ENCODE measurements at places on chromosomes 7 and 10. TPM values are rescaled to one million over a fixed set of nuclear protein-coding genes. Genes with fewer than 3 reads are reported as not detected.

DNA sequence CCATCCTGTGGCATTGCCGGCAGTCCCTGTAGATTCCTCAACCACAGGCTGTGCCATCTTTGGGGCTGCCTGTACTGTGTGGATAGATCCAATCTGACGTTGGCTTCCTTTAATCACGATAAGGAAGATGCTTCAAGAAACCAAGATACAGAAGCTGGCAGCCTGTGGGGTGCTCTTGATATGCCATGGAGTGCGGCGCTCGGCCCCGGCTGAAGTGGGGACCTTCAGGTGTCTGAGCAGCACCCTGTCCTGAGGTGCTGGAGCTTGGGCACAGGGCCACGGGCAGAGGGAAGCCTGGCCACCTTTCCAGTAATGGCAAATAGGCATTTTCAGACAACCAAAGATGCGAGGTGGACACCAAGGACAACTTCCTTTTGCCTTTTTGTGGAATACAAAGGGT lies 139.5 kb downstream of the ACTR3B start:
- H3K36me3 ChIP-seq, result no peaks in the 10 kb centered on the region
- no peak overlapping the region for H3K4me3 ChIP-seq
- no peaks in the 10 kb centered on the region for H3K27me3 ChIP-seq
- no peak overlapping the region for H3K27ac ChIP-seq

The ZNF786 gene
- total RNA-seq, result 8.3 TPM

- H3K27me3 ChIP-seq, result no peaks in the 10 kb centered on the region
- H3K36me3 ChIP-seq, result no peaks in the 10 kb centered on the region
- no peak overlapping the region for H3K4me3 ChIP-seq
- no peak overlapping the region for H3K27ac ChIP-seq
- H3K4me1 ChIP-seq, result no peaks in the 10 kb centered on the region
These were observed 87.2 kb downstream of the TWIST1 start for GRCh38 chr7:19030281-19030680.

GRCh38 chr7:81869670-81870069 lies 99.8 kb upstream of the HGF start:
- no peak overlapping the region for H3K4me3 ChIP-seq
- H3K4me1 ChIP-seq, result no peaks in the 10 kb centered on the region
- no peaks in the 10 kb centered on the region for H3K27me3 ChIP-seq

DNA sequence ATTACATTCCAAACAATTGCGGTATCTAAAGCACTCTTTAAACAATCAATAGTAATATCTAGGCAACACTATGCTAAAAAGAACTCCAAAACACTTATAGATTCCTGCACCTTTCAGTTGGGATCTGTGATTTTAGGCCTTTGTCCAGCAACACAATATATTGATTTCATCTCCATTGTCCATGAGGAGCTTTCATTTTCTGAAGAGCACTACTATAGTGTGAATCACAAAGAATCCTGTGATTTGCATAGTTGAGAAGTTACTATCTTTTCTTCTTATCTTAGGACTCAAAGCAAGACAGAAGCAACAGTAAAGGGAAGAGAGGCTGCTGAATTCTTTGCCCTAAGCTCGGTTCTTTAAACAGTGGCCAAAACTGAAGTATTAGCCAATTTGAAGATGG lies 846.8 kb downstream of the IPMK start:
- H3K27me3 ChIP-seq, result no peaks in the 10 kb centered on the region
- H3K4me1 ChIP-seq, result no peaks in the 10 kb centered on the region
- DNase-seq, result no peak
- H3K27ac ChIP-seq, result no peak overlapping the region
- H3K4me3 ChIP-seq, result no peak overlapping the region
- no peaks in the 10 kb centered on the region for H3K36me3 ChIP-seq

- no peaks in the 10 kb centered on the region for H3K36me3 ChIP-seq
- H3K4me3 ChIP-seq, result no peak overlapping the region
- peak; percentile 19 for DNase-seq
- no peak overlapping the region for H3K27ac ChIP-seq
- no peaks in the 10 kb centered on the region for H3K4me1 ChIP-seq
These were observed 138.3 kb downstream of the EGFR start for GRCh38 chr7:55156919-55157763.

The CRPPA gene
- 1.2 TPM for total RNA-seq

The ELAPOR2 gene
- total RNA-seq, result 5.6 TPM

GRCh38 chr10:133237588-133238465 lies at the start of gene VENTX:
TSS of gene VENTX (plus strand) at chr10:133237855. CDS start at chr10:133237915, 60 bp downstream.
- H3K27me3 ChIP-seq, result peaks cover 18% of the 10 kb centered on the region
- no peaks in the 10 kb centered on the region for H3K36me3 ChIP-seq
- H3K27ac ChIP-seq, result no peak within 1 kb of the TSS
- no peak for DNase-seq
- H3K4me3 ChIP-seq, result peak within 1 kb of the TSS; percentile 15
- peaks cover 29% of the 10 kb centered on the region for H3K4me1 ChIP-seq

GRCh38 chr10:115417585-115418265 lies 324.6 kb downstream of the ATRNL1 start:
- no peak for DNase-seq
- no peak overlapping the region for H3K4me3 ChIP-seq
- H3K36me3 ChIP-seq, result no peaks in the 10 kb centered on the region
- H3K4me1 ChIP-seq, result no peaks in the 10 kb centered on the region
- H3K27me3 ChIP-seq, result no peaks in the 10 kb centered on the region
- H3K27ac ChIP-seq, result no peak overlapping the region

GRCh38 chr10:93417921-93418320 lies 64.2 kb downstream of the MYOF start:
- H3K4me3 ChIP-seq, result no peak overlapping the region
- H3K36me3 ChIP-seq, result no peaks in the 10 kb centered on the region
- no peak for DNase-seq

The UCMA gene
- not detected for total RNA-seq

DNA sequence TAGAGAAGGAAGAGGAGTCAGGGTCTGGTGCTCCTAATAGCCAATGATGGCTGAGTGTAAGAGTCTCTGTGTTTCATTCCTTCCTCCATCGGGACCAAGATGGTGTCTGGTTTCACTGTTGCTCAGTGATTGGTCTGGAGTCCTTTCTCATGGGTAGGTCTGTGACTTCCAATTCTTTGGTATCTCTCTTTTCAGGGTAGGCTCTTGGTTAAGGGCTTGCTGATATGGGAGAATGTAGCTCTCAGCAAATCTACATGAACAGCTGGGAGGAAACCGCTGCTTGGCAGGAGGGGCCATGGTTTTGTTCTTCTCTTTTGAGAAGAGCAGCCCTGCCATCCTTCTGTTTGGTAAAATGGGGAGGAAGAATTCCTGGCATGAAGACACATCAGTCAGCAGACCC lies 209.1 kb upstream of the PODXL start:
- H3K27ac ChIP-seq, result no peak overlapping the region
- DNase-seq, result no peak
- H3K4me3 ChIP-seq, result no peak overlapping the region
- H3K27me3 ChIP-seq, result no peaks in the 10 kb centered on the region
- no peaks in the 10 kb centered on the region for H3K36me3 ChIP-seq

DNA sequence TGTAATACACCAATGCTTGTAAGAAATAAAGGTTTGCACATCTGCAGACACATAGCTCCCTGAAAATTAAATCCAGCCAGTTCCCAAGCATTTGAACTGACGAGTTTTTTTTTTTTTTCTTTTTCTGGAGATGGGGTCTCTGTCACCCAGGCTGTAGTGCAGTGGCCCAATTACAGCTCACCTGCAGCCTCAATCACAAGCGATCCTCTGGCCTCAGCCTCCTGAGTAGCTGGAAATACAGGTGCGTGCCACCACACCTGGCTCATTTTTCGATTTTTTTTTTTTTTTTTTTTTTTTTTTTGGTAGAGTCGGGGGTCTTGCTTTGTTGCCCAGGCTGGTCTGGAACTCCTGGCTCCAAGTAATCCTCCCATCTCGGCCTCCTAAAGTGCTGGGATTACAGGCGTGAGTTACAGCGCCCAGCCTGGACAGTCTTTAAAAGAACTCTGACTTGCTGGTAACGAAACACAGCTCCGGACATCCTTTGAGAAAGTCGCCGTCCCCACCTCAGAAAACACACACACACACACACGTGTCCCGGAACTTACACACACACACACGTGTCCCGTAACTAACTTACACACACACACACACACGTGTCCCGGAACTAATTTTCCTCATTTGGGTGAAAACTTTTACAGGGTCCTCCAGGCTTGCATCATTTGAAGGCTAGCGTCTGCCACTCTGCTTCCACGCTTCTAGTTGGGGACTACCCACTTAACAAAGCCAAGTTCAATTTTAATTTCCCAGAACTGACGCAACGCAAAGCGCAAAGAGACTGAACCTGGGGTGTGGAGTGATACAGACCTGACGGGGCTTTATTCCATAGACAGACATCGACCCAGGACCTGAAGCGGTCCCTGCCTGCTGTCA lies 18.6 kb downstream of the OCM2 start:
- peaks cover 13% of the 10 kb centered on the region for H3K4me1 ChIP-seq
- H3K4me3 ChIP-seq, result peak overlapping the region; percentile 96
- no peaks in the 10 kb centered on the region for H3K27me3 ChIP-seq
- no peak for DNase-seq
- peak overlapping the region; percentile 62 for H3K27ac ChIP-seq

The CPEB3 gene
- total RNA-seq, result 8.8 TPM

DNA sequence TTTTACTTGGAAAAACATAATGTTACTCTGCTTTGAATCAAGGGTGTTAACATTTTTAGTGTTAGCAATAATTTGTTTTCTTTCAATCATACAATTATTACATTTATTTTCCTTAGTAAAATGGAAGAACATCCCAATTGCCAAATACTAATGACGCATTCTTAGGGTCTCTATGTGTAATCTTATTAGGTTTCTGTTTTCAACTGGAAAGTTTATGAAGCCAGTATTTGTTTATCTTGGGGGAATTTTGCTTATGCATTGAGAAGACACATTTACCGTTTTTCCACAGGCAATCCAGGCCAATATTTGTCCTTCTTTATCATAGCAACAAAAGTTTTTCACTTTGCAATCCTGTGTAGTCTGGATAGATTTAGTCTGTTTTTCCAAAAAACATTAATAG lies 134.5 kb downstream of the CPED1 start:
- no peak for DNase-seq
- no peaks in the 10 kb centered on the region for H3K36me3 ChIP-seq
- H3K4me3 ChIP-seq, result no peak overlapping the region

The PDK4 gene
- total RNA-seq, result 399 TPM

GRCh38 chr10:30073767-30074060 lies 14.3 kb upstream of the JCAD start:
- H3K4me3 ChIP-seq, result no peak overlapping the region
- no peaks in the 10 kb centered on the region for H3K27me3 ChIP-seq
- H3K27ac ChIP-seq, result no peak overlapping the region
- no peak for DNase-seq

The EPO gene
- not detected for total RNA-seq

- H3K27me3 ChIP-seq, result no peaks in the 10 kb centered on the region
- DNase-seq, result no peak
- H3K36me3 ChIP-seq, result no peaks in the 10 kb centered on the region
- no peak overlapping the region for H3K27ac ChIP-seq
- H3K4me3 ChIP-seq, result no peak overlapping the region
These were observed 349.4 kb downstream of the PARD3 start for GRCh38 chr10:34465678-34466077.

GRCh38 chr10:112584276-112584675 lies 137.3 kb downstream of the VTI1A start:
- DNase-seq, result no peak
- H3K4me3 ChIP-seq, result no peak overlapping the region
- H3K4me1 ChIP-seq, result peaks cover 10% of the 10 kb centered on the region
- no peak overlapping the region for H3K27ac ChIP-seq

DNA sequence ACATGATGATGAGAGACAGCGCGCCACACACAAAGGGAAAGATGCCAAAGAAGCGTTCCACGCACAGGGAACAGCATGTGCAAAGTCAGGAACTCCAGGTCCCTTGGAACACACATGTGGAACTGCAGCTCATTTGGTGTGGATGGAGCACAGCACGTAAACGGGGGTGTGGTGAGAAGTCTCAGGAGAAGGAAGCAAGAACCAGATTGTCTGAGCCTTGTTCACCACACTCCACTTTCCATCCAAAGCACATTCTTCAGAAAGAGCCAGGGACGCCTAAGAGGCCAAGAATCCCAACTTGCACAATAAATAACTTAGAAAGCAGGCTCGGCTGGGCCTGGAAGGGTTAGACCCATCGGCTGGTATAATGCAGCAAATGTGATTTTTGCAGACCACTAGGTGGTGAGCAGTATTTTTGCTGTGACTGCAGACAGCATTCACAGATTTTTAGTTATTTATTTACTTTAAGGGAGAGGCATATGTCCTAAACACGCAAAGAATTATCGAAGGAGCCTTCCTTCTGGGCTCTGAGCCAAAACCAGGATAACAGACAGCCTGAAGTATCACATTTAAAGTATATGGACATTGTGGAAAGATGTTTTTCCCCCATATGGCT lies 27.9 kb upstream of the ASCC1 start:
- no peaks in the 10 kb centered on the region for H3K36me3 ChIP-seq
- peak; percentile 95 for DNase-seq
- no peak overlapping the region for H3K4me3 ChIP-seq
- H3K27me3 ChIP-seq, result no peaks in the 10 kb centered on the region
- H3K27ac ChIP-seq, result peak overlapping the region; percentile 98

DNA sequence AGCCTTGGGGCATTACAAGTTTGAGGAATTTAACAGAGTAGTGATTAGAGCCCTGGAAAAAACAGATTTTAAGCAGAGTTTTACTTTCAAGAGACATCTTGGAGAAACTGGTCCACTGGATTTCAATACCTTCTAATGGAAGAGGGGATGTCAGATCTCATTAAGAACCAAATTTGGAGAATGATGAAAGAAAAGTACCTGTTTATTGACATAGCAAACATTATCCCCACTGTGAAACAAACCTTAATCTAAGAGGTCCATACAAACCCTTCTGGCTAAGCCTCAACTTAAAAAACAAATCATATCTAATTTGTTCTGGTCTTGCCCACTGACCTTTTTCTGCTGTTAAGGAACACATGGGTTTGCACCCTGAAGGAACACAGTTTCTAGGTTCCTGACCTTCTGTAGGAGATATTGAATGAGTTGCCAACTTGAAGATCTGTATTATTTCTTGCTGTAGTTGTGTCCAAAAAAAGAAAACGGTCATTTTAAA lies 53.5 kb downstream of the LAMB1 start:
- H3K27ac ChIP-seq, result no peak overlapping the region
- no peak for DNase-seq
- no peaks in the 10 kb centered on the region for H3K4me1 ChIP-seq

DNA sequence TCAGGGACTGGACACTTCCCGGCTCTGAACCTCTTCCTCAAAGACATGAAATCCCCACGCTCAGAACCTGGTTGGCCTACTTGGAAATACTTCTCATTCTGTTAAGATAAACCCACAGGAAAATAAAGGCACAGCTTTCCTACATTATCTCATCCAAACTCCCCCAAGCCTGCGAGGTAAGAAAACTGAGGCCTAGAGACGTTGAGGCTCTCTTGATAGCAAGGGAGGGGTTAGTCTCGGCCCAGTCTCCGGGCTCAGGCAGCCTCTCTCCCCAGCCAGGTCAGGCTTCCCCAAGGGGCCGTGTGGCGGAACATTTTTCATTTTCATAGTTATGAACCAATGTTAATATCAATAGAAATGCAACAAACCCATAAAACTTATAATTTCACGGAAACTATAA lies 4.6 kb upstream of the EIF3B start:
- no peak overlapping the region for H3K27ac ChIP-seq
- H3K4me1 ChIP-seq, result peaks cover 10% of the 10 kb centered on the region
- no peak overlapping the region for H3K4me3 ChIP-seq
- H3K36me3 ChIP-seq, result no peaks in the 10 kb centered on the region
- no peak for DNase-seq

- H3K27ac ChIP-seq, result no peak overlapping the region
- H3K4me1 ChIP-seq, result peaks cover 20% of the 10 kb centered on the region
- H3K27me3 ChIP-seq, result no peaks in the 10 kb centered on the region
- H3K4me3 ChIP-seq, result no peak overlapping the region
- H3K36me3 ChIP-seq, result no peaks in the 10 kb centered on the region
These were observed 2.0 kb upstream of the PCOLCE start for GRCh38 chr7:100599911-100600729.

The LRRC4 gene
- total RNA-seq, result 6.1 TPM
